Naive thymus-derived CD4-positive, alpha-beta T cell (primary cell): ENCODE measurements at places on chromosomes 12 and 14. TPM values are rescaled to one million over a fixed set of nuclear protein-coding genes. Genes with fewer than 3 reads are reported as not detected.

- no peak for DNase-seq
Observed at GRCh38 chr14:60420050-60420449, 65.8 kb downstream of the C14orf39 start.

DNA sequence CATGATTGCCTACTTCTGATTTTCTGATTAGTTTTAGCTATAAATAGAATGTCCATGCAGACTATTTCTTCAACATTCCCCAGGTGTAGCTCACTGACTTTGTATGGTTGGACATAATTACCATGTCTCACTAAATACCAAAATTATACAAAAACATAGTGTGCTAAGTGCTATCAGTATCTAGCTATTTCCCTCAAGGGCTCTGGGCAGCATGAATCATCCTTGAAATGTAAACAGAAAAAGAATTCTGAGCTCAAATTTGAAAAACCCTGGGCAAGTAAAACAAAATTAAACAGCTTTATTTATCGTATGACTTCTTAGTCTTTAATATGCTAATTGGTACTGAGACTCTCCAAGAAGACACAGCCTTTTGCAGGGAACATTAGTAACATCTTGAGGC lies 82.9 kb downstream of the SPATA7 start:
- DNase-seq = no peak

- no peak for DNase-seq
Observed at GRCh38 chr12:117685110-117685926, 283.5 kb downstream of the KSR2 start.

- no peak for DNase-seq
Observed at GRCh38 chr12:125674554-125675338, 609.5 kb downstream of the AACS start.

GRCh38 chr12:85784096-85784720 lies 52.0 kb downstream of the RASSF9 start:
- DNase-seq = no peak

- no peak for DNase-seq
Observed at GRCh38 chr12:125860672-125861288, 795.5 kb downstream of the AACS start.

DNA sequence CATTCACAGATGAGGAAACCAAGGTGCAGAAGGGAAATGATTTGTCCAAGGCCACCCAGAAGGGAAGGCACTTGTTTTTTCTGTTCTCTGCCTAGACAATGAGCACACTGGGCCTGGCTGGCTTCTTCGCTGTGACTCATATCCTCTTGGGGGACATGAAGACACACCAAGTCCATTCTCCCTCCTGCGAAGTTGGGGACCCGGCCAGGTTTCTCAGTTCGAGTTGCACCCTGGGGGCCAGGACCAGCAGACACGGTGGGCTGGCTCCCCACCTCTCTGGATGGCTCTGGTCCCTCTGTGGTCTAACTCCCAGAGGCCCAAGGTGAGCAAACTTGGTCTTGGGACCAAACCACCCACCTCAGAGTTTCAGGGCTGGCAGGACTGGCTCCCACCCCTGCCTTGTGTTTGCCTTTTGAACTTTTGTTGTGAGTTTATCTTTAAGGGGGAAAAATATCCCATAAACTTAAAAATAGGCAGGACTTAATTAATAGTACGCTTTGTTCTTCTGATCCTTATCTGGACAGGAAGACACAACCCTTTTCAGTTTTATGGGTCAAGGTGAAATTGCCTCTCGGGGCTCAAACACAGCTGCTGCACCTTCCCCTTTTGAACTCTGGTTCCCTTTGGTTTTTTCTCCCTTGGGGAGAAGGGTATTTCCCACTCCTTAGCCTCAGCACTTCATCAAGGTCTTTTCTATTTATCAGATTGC lies 9.0 kb upstream of the MLEC start:
- DNase-seq = no peak

- no peak for DNase-seq
Observed at GRCh38 chr12:131681257-131681620, 29.7 kb upstream of the SFSWAP start.

ZC2HC1C gene
- polyA plus RNA-seq = 0.30 TPM

RHOF gene
- polyA plus RNA-seq = 115 TPM
